Epithelial cell of prostate (primary cell): ENCODE measurements at places on chromosomes 3 and 15.

DNA sequence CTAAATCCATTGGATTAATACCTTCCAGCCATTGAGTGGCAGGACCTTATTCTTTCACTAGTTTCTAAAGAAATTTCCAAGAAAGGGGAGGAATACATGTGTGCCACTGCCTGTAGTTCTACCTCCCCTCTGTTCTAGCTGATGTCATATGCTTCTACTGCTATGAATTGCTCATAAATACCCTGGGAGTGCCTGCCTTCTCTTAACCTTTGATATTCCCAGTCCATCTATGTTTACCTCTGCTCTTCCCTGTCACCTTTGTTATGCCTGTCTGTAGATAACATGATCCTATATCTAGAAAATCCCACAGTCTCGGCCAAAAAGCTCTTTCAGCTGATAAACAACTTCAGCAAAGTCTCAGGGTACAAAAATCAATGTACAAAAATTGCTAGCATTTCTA lies 486.9 kb upstream of the ARRDC4 start:
- no peak for DNase-seq

DNA sequence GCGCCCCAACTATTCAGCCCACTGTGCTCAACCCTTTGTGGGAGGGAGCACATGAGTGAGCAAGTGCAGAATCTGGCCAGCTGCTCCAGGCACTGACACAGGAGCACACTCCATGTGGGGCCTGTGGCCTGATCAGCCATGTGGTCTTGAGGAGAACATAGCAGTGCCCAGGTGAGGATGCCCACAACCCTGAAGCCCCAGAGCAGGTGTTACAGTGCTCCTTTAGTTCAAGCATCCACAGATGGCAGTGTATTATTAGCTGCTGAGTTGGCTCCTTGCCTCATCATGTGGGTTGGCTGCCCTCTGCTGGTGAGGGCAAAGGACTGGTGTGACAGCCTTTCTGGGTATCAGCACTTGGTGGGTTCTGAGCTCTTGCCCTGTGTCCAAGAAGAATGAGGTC lies 1588.2 kb downstream of the SI start:
- DNase-seq, result no peak

GRCh38 chr3:94420931-94421330 lies 358.1 kb downstream of the NSUN3 start:
- no peak for DNase-seq

GRCh38 chr3:15099364-15100098 lies 583 bp upstream of the RBSN start:
- DNase-seq, result no peak

DNA sequence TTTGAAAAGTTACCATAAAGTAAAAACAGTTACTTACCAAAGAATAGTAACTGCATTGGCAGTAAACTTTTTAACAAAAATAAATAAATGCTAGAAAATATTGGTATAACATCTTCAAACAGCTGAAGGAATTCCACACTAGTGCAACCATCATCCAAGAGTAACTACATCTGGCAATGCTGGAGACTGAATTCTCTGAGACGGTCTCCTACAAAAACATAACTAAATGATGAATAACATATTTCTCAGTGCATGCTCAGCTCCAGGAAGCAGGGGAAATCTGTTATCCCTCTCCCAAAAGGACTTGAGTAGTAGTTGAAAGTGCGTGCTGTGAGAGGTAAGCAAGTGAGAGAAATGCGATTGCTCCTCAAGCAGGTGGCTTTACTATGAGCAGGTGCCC lies 526.8 kb upstream of the CCDC54 start:
- DNase-seq, result no peak

GRCh38 chr3:176967522-176967921 lies 229.8 kb downstream of the TBL1XR1 start:
- no peak for DNase-seq

DNA sequence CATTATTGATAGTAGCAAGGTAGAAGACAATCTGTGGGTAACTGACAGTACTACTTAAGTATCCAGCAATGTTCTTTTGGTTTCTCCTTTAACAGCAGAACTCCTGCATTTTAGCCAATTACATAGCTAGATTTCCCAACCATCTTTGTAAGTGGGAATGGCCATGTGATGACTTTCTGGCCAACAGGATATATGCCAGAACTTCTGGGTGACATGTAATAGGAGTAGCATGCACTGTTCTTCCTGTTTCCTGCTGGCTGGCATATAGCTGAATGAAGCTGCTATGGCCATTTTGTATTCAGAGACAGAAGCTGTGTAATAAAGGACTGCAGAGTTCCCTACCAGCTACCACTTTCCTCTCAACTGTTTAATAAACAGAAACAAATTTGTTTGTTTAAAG lies 18.0 kb downstream of the SPICE1 start:
- DNase-seq, result no peak

- peak; percentile 60 for DNase-seq
Observed at GRCh38 chr15:74201710-74202420, 722 bp downstream of the STRA6 start.

DNA sequence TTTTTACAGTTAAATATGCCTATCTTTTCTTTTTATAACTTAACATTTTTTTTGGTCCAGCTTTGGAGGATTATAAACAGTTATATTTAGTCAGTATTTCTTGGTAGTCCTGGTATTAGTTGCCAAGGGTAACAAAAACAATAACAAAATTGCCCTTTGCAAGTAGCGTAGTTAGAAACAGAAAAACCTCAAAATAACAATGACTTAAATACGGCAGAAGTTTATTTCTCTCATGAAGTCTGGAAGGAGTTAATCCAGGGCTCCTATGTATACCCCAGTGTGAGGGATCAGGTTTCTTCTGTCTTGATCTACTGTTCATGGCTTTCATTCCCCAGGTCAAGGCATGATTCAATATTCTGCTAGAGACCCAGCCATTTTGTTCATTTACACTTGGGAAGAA lies 14.1 kb upstream of the MYH15 start:
- no peak for DNase-seq

DNA sequence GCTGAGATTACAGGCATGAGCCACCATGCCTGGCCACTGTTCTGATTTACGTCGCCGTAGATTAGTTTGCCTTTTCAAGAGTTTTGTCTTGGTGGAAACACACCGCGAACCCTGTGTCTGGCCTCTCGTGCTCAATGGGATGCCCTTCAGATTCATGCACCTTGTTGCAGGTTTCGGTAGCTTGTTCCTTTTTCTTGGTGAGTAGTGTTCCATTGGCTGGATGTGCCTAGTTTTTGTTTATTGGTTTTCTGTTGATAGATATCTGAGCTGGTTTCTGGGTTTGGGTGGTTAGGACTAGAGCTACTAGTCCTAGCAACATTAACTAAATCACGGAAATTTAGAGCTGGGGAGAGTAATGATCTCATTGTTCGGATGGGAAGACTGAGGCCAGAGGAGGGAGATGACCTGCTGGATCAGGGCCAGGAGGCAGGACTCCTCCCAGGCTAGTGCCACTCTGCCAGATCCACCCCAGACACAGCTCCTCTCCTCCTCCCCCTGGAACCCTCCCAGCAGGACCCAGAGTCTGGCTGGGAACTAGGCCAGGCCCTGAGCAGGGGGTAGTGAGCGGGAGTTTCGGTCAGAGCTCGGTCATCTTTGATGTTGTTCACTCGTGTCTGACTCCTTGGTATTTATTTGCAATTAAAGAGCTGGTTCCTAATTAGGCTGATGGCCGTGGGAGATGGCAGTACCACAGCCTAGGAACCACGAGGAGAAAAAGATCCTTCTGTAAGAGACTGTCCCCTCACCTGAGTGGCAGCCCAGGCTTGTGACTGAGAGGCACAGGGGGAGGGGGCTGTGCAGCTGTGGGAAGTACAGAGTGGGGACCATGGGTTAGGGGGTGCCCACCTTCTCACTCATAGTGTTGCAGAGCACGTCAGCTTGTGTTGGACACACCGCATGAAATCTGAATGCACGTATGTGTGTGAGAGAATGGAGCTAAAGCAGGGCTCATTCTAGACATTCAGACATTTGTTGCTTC lies 73.4 kb downstream of the SMAD6 start:
- DNase-seq, result no peak

- no peak for DNase-seq
Observed at GRCh38 chr15:57422113-57422754, 45.9 kb downstream of the CGNL1 start.

- no peak for DNase-seq
Observed at GRCh38 chr3:140760324-140761075, 82.6 kb downstream of the TRIM42 start.

DNA sequence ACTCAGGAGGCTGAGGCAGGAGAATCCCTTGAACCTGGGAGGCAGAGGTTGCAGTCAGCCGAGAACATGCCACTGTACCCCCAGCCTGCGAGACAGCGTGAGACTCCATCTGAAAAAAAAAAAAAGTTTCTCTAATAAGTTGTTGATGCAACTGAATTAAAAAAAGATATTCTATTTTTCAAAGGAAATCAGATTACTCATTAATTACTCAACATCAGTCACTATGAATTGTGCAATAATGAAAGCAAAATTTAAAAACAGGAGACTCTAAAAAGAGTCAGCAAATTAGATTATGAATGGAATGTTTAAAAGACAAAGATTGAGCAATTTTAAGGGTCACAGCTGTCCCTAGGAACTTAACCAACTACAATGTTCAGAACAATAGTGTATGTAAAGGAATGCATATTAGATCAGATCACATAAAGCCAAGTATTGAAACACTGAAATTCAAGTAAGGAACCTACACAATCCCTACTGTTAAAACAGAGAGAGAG lies 60.2 kb upstream of the SLC4A7 start:
- no peak for DNase-seq

GRCh38 chr15:94296717-94297116 lies 65.4 kb downstream of the MCTP2 start:
- DNase-seq, result no peak

DNA sequence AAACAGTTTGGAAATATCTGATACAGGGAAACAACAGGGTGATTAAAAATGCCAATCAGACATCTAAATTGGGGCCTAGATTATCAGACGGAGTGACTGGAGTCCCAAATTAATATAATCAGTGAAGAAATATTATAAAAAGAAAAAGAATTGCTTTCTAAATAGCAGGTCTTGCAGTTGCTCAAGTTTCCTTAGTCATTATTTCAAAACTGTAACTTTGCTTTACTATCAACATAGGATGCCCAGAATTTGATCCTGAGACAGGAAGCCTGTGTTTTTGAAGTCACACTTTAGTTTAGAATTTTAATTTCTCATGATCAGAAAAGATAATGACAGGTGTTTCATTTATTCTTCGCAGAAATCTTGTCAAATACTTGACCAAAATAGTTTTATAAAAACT lies 105.9 kb downstream of the IL1RAP start:
- no peak for DNase-seq

DNA sequence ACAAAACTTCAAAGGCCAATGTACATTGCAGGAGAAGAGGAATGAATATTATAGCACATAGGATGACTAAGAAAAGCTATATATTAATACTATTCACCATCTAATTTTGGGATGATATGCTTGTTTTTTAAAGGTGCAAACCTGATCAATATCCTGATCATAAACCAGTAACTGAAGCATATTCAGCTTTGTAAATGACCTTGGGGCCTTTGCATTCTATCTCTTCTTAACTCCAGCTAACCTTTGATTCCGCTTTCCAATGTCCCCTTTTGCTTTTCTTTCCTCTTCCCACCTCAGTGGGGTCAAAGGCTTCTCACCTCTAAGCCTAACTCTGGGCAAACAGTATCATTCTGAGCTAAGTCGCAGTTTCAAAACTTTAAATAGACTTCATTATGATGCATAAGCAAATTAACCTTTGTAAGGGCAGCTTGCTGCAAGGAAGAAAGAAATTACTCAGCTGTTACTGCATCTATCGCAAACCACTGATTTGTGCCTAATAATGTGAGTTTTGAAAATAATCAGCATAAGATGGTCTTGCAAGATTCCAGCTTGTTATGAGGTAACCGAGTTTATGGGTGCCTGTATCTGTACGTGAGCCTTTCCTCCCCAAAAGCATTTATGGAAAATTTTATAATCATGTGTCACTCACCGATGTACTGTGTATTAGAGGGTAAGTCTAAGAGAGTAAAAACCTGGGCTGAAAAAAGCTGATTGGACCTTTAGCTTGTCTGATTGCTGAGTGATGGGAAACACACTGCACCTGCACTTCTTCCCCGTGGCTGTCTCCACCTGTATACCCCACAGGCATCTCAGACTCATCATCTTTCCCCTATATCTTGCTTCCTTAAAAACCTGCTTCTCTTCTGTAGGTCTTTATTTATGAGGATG lies 116.8 kb downstream of the TPRG1 start:
- DNase-seq, result no peak

GRCh38 chr3:121505256-121505655 lies 40.5 kb downstream of the POLQ start:
- no peak for DNase-seq

DNA sequence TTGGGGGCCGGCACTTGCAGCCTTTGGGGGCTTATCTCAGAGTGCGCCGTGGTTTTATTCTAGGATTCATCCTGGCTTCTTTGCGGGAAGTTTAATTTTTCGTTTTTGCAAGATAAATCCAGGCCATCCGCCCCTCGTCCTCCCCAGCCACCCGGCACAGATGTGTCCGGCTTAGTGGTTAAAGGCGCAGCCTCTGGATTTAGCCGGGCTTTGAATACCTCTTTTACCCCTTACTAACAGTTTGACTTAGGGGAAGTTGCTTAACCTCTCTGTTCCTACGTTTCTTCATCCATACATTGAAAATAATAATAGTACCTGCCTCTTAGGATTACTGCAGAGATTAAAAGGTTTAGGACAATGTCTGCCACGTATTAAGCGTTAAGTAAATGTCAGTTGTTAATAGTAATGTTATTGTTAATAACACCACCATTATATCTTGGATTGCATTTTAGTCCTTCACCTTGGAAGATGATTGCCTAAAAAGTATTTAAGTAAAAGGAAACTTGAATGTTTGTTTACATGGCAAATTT lies 714 bp downstream of the ECT2 start:
- DNase-seq, result no peak

DNA sequence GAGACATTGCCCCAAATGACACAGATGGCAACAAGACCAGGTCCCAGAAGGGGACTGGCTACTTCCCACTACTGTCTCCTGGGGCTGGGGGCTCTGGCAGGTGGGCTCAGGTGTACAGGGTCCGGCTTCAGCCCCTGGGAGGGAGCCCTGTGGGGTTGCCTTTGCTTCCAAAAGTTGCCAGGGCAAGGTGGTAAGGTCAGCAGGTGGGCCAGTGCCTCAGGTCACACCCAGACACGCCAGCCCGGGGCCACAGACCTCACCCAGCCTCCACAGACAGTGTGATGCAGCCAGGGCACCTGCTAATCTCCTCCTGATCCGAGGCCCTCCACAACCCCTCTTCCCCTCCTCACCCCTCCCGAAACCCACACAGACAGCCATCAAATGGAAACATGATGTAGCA lies 7.5 kb downstream of the OXTR start:
- no peak for DNase-seq

DNA sequence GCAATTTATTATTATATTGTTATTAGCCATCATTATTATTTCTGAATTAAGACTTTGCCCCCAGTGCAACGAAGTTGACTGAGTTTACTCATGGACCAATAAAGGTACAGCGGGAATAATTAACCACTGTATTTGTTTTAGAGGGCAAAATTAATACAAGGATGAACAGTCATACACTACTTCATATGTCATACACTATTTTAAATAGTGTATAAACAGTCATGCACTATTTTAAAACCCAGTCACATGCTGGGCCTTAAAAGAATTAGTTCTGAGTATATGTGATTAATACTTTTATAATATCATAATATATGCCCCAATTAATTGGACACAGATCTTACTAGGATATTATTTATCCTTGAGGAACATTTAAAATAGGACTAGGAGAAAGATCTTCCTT lies 125.3 kb upstream of the NANOGP8 start:
- DNase-seq, result no peak
